ENCODE measurements at places on chromosomes 5 and 9.

GRCh38 chr5:31413030-31413812 is 118.7 kb downstream of the DROSHA start:
- DNase-seq = no peak

- peak; percentile 20 for DNase-seq
Observed at GRCh38 chr9:109411069-109411761, 86.9 kb downstream of the PTPN3 start.

GRCh38 chr9:121895818-121896544 is 197.1 kb downstream of the TTLL11 start:
- DNase-seq = no peak

- DNase-seq = no peak
Observed at GRCh38 chr5:152288917-152289595, 116.0 kb downstream of the NMUR2 start.

GRCh38 chr9:130478736-130479575 is 34.2 kb downstream of the ASS1 start:
- no peak for DNase-seq

DNA sequence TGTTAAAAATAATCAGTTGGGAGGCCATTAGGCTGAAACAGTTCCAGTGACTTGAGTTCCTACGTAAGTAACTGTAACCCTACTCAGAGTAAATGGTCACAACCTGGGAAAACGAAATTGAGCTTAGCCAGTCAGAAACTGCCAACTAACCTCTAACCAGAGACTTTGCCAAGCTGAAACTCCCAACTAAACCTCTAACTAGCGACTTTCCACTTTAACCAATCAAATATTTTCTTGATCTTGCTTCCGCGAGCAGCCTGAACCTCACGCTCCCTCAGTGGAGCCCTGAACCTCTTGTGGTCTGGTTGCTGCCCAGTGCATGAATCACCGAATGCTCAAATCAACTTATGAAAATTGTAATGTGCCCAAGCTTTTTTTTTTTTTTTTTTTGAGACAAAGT is 156.2 kb downstream of the MED10 start:
- DNase-seq = no peak

- DNase-seq = no peak
Observed at GRCh38 chr5:150044329-150044681, 42.0 kb downstream of the CSF1R start.

DNA sequence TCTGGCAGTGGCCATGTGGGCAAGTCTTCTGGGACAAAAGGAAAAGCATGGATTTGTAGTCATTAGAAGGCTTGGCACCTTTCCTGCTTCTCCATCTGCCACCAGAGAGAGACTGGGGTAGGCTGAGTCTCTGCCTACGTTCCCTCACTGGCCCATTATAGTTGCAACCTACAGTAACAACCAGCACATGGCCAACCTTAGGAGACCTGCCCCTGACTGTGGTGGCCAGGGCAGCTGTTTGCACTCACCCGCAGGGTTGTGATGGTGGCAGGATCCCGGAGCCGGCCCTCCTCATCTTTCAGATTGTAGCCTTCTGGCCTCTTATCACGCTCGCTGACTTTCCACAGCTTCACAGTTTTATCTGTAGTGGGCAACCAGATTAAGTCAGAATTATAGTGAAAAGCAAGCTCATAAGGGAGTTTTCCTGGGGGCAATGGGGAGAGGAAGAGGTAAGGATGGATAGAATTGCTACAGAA is 174.9 kb upstream of the GPR151 start:
- DNase-seq = no peak

DNA sequence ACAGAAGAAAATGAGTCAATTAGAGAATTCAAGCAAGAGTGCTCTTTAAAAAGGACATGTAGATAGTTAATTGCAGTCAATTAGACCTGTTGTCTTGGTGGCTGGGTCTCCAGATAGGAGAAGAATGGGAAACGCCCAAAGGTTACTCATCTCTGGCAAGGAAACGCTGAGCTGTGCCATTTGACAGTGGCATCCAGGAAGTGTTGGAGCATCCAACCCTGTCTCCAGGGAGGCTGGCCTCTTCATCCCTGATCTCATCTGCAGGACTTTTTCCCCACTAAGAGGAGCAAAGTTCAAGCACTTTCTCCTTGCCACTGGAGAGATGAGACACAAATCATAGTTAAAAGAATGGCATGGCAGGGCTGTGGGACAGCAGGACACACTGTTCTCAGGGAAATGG is 111.7 kb upstream of the MSX2 start:
- DNase-seq = no peak

DNA sequence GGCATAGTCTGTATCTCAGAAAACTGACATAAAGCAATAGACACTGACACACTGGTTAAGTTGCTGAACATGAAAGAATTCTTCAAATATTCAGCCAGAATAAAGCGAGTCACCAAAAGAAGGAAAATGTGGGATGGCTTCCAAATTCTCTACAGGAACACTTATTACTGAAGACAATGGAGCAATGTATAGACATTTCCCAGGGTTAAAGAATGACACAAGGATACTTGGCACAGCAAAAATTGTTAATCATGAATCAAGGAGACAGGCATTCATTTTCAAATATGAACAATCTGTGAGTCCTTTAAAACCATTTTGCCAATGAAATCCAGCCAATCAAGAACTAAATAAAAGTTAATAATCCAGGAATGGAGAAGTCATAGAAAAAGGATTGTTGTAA is 92.5 kb downstream of the MTX3 start:
- DNase-seq = no peak

GRCh38 chr5:121969660-121970295 is 8.0 kb downstream of the SRFBP1 start:
- DNase-seq = no peak

- DNase-seq = no peak
Observed at GRCh38 chr9:138120072-138120471, 242.5 kb downstream of the CACNA1B start.

DNA sequence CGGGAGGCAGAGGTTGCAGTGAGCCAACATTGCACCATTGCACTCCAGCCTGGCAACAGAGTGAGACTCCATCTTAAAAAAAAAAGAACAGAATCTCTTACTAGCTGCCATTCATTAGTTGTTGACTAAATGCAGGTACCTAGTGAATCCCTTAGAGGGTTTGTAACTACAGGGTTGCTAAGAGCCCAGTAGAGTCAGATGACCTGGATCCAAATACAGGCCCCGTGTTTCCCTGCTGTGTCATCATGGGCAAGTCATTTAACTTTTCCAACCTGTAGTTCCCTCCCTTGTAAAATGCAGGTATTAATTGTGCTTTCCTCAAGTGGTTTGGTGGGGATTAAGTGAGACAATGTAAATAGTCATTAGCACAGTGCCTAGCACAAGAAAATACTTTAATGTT is 32.8 kb downstream of the PLAC8L1 start:
- DNase-seq = no peak

- peak; percentile 33 for DNase-seq
Observed at GRCh38 chr9:90864779-90865178, 63.2 kb downstream of the SYK start.

DNA sequence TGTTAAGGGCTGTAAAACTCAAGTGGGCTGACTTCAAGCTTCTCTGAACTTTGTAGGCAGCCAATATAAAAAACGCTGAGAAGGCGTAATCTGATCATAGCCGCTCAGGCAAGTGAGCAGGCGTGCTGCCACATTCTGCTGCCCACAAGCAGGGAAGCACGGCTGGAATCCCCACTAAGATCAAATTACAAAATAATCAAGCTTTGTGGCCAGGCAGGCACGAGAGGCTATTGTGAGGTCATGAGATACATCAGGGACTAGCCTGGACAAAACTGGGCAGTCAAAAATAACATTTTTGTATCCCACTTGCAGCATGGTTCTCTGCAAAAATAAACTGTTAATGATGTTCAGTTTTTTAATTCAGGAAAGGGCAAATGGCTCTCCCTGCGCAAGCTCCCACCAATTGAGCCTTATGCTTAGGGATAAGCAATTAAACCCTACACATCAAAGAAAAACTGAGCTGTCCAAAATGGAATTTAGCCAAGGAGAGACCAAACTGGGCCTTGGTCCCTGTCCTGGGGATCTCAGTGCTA is 64.0 kb downstream of the POU5F2 start:
- DNase-seq = no peak

DNA sequence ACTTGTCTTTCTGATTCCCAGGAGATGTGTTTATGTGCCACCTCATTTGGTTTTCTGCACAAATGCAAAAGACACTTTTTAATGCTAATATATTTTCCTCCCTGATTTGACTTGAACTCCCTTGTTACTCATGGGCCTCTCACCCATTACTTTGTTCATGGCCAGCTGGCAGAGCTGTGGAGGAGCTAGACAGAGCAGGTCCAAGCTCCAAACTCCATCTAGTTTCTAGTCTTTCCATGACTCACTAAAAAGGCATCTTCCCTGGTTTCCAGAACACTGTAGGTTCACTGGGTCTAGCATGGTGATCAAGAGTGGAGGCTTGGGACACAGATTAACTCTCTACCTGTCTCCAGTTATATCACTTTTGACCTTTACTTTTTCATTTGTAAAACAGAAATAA is 161.0 kb upstream of the SLC28A3 start:
- no peak for DNase-seq

- no peak for DNase-seq
Observed at GRCh38 chr5:132322266-132322665, 28.1 kb downstream of the SLC22A4 start.

DNA sequence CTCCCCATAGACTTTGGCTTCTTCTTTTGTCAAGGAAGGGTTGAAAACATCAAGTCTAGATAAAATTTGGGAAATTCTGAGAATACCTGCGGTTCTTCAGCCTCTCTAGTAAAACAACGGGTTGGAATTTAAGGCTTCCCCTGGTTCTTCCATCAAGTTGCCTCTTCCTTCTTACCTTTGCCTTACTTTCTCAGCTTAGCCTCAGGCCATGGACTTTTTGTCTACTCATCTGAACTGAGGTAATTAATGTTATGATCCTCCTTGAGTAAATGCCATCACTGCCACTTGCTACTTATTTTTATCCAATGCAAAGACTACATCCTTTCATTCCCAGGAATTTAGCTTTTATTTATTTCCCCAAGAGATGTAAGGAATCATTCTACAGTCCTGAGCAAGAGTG is 184.4 kb downstream of the MPDZ start:
- DNase-seq = no peak

DNA sequence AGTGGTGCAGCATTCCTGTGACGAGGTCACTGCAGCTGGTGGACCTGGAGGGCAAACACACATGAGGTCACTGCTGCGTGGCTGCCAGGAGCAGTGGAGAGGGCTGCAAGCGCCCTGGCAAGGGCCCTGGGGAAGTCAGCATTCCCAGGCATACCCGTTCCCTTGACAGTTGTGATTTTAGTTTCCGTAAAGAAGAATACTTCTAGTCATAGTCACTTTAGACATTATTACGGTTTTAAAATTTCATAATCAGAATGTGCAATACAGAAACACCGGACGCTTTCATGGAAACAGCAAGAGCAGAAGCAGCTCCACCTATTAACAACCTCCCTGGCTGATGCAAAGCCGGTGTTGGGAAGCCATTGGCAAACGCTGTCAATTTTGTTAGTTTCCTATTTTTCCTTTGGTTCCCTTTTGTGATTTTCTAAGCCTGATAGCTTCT is 129.8 kb downstream of the GADD45G start:
- no peak for DNase-seq

GRCh38 chr5:73515232-73515631 is 17.0 kb downstream of the BTF3 start:
- no peak for DNase-seq

- no peak for DNase-seq
Observed at GRCh38 chr9:76984486-76984885, 35.0 kb upstream of the FOXB2 start.

DNA sequence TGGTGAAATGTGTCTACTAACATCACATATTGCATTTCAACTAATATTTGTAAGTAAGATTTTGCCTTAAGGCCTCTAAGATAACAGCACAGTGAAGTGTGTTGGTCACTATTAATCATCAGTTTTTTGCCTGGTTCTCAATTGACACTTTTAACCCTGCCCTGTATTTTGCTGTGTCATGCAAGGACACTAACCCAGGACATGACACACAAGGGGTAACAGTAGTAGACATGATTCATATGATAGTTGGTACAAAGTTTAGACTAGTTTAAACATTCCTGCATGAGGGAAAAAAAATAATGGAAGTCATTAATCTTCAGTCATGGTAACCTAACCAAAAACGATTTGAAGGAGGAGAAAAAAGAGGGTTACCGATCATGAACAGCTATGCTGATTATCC is 207.0 kb downstream of the DEPDC1B start:
- DNase-seq = no peak

- DNase-seq = no peak
Observed at GRCh38 chr5:62077823-62078550, 228.0 kb upstream of the KIF2A start.

DNA sequence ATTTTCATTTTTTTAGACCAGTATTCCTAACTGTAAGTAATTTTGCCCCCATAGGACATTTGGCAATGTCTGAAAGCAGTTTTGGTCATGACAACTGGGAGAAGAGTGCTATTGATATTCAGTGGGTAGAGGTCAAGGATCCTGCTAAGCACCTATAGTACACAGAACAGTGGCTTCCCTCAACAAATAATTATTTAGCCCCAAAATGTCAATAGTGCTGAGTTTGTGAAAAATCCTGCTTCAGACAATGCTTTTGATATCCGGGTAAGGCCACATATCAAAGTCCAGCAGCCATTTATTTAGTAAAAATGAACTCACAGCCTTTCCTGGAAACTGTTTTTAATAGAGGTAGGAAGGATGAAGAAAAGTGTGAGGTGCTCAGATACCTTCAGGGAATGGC is 8.1 kb upstream of the TARS1 start:
- DNase-seq = no peak

DNA sequence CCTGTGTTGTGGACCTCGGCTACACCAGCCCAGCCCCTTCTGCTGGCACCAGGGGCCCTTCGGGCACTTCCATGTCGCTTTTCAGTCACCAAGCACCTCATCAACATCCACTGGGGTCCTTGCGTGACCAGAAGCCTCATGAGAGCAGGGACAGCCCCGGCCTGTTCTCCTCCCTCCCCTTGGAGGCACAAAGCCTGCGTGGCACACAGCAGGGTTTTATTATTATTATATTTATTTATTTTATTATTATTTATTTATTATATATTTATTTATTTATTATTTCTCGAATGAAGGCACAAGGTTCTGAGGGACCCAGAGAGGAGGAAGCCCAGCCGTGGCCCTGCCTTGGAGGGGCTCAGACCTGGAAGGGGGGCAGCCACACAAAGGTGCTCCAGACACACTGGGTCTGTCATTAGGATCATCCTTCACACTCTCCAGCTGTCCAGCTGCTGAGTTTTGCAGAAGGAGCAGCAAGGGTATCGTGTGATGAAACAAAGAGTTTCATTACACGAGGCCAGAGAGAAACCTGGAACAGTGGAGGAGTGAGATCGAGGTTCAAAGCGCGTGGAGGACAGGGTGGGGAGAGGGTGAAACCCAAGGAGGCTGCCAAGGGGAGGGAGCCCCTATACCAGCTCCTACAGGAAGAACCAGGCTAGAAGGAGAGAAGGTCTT is 5.2 kb downstream of the VAV2 start:
- no peak for DNase-seq
